ENCODE measurements at places on chromosomes 13 and 19. TPM values are rescaled to one million over a fixed set of nuclear protein-coding genes. Genes with fewer than 3 reads are reported as not detected.

The NLRP9 gene
- total RNA-seq, result not detected

The ZNF730 gene
- total RNA-seq, result not detected

GRCh38 chr19:10226376-10227025, 4.6 kb downstream of the S1PR2 start:
- peaks cover 4% of the 10 kb centered on the region for H3K36me3 ChIP-seq
- no peak for DNase-seq
- H3K27ac ChIP-seq, result no peak overlapping the region
- no peak overlapping the region for H3K4me3 ChIP-seq
- H3K4me1 ChIP-seq, result peaks cover 14% of the 10 kb centered on the region

GRCh38 chr19:57118848-57119247, 937 bp upstream of the USP29 start:
- no peaks in the 10 kb centered on the region for H3K27me3 ChIP-seq
- peaks cover 3% of the 10 kb centered on the region for H3K36me3 ChIP-seq
- no peaks in the 10 kb centered on the region for H3K4me1 ChIP-seq
- DNase-seq, result no peak
- H3K4me3 ChIP-seq, result no peak overlapping the region

DNA sequence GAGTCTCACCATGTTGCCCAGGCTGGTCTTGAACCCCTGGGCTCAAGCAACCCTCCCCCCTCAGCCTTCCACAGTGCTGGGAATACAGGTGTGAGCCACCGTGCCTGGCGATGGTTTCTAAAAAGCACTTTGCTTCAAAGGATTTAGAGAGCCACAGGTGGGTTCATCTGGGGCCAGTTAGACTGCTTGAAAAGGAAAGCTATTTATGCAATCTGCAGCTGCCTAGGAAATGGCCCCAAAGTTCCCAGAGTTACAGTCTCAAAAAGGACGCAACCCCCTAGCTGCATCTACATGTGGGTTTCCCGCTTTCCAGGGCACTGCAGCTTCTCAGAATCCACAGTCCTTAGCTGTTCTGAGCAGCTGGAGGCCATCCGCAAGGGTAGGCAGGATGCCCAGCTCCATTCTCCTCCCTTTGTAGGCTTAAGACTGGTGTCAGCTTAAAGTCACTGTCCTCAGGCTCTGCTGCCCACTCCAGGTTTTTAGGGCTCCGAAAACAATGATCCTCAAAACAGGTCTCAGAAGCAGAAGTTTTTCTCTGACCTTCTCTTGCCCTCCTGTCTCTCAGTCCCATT, 41.4 kb downstream of the ZNF823 start:
- no peak overlapping the region for H3K4me3 ChIP-seq
- no peak overlapping the region for H3K27ac ChIP-seq
- DNase-seq, result no peak
- peaks cover 2% of the 10 kb centered on the region for H3K36me3 ChIP-seq
- peaks cover 19% of the 10 kb centered on the region for H3K27me3 ChIP-seq

- no peak overlapping the region for H3K27ac ChIP-seq
- no peak overlapping the region for H3K4me3 ChIP-seq
- peaks cover 2% of the 10 kb centered on the region for H3K4me1 ChIP-seq
- peaks cover 30% of the 10 kb centered on the region for H3K27me3 ChIP-seq
- H3K36me3 ChIP-seq, result no peaks in the 10 kb centered on the region
- no peak for DNase-seq
Measured at GRCh38 chr19:33298146-33298911, 4.0 kb downstream of the CEBPA start.

DNA sequence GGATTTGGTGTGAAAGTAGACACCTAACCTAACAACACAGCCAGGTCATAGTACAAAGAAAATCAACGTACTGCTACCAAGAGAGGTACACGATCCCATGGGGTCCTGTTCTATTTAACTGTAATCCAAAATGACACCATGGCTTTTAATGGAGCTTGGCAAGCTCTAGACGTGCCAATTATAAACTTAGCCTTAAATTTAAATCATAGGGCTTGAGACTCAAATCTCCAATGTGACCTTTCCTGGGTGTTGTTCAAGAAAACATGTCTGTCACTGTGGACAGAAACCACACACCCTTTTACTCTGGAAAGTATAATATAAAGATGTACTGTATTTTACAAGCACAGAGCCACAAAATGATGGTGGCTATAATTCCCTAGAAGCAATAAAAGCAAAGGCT, 299.3 kb downstream of the ENOX1 start:
- no peak overlapping the region for H3K27ac ChIP-seq
- DNase-seq, result no peak
- peaks cover 4% of the 10 kb centered on the region for H3K4me1 ChIP-seq
- no peaks in the 10 kb centered on the region for H3K27me3 ChIP-seq
- H3K36me3 ChIP-seq, result no peaks in the 10 kb centered on the region

DNA sequence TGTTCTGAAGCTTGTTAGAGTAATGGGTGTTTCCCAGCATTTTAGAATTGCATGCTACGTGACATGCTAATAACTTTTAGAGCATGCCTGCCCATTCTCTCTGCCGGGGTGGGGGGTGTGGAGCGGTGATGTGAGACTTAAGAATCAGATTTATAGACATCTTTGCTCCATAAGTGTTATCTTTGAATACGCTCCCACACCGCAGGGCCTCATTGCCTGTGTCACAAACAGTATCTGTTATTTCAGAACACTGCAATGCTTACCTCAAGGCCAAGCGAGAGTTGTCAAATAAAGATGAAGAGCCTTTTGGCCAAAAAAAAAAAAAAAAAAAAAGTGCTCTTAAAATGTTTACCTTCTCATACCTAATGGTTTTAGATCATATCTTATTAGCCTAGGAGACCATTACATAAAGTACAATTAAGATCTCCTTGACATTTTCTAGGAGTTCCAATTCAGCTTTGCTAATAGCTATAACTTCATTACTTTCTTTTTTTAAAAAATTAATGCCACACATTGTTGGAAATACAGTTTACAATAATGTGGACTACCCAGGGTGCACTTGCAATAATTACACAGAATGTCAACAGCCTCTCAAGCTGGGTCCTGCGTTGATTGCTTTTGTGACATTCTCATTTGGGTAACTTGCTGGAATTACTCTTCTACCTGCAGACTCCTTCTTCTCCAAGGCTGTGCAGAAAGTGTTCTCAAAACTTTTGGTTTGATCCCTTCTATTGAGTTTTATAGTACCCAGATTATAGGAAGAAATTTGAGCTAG, 525.3 kb downstream of the KLF12 start:
- DNase-seq, result no peak
- no peak overlapping the region for H3K27ac ChIP-seq
- no peak overlapping the region for H3K4me3 ChIP-seq
- no peaks in the 10 kb centered on the region for H3K27me3 ChIP-seq

The TRAPPC2B gene
- total RNA-seq, result 10.9 TPM

DNA sequence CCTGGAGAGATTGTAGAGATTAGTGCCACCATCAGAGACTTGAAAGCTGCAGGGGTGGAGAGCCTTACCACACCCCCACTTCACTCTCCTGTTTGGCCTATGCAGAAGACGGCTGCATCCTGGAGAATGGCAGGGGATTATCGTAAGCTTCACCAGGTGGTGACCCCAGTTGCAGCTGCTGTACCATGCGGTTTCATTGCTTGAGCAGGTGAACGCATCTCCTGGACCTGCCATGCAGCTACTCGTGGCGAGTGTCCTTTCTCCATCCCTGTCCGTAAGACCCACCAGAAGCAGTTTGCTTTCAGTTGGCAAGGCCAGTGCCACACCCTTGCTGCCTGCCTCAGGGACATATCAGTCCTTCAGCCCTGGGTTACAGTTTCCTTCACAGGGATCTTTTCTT, 21.2 kb downstream of the PPP5C start:
- DNase-seq, result no peak
- H3K27ac ChIP-seq, result no peak overlapping the region
- H3K36me3 ChIP-seq, result peaks cover 30% of the 10 kb centered on the region

All from activated CD4-positive, alpha-beta memory T cell treated with anti-CD3 and anti-CD28 coated beads, Interleukin-2, amount 10 ng/mL, durations not matched to agents 7 days and 5 days (primary cell).